ENCODE measurements at places on chromosomes 16 and 17. TPM values are rescaled to one million over a fixed set of nuclear protein-coding genes. Genes with fewer than 3 reads are reported as not detected.

DNA sequence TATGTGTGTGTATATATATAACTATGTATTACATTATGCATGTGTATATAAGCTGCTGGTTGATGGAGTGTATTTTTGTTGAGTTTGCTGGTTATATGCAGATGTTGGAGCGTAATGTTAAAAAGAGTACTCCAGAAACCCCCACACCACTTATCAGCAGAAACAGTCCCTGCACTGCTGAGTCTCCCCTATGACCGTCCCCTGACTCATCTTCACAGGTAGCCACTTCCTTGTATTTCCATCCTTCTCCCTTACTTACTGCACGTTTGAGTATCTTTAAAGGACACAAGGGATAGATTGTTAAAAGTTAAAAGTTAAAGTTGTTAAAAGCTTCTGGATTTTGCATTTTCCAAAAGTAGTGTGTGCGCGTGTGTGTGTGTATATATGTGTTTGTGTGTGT lies 853.9 kb upstream of the EEF2KMT start:
- H3K4me3 ChIP-seq: no peak overlapping the region
- H3K27ac ChIP-seq: no peak overlapping the region
- no peaks in the 10 kb centered on the region for H3K27me3 ChIP-seq
- no peaks in the 10 kb centered on the region for H3K4me1 ChIP-seq
- DNase-seq: no peak
- no peaks in the 10 kb centered on the region for H3K36me3 ChIP-seq

The CX3CL1 gene
- 47.5 TPM for total RNA-seq

The MT1H gene
- 1.6 TPM for total RNA-seq

GRCh38 chr17:59038734-59039133 lies 67.9 kb downstream of the TRIM37 start:
- H3K4me3 ChIP-seq: no peak overlapping the region
- no peaks in the 10 kb centered on the region for H3K4me1 ChIP-seq
- DNase-seq: no peak
- H3K27ac ChIP-seq: no peak overlapping the region
- H3K36me3 ChIP-seq: no peaks in the 10 kb centered on the region

The HOXB7 gene
- total RNA-seq: 9.1 TPM

DNA sequence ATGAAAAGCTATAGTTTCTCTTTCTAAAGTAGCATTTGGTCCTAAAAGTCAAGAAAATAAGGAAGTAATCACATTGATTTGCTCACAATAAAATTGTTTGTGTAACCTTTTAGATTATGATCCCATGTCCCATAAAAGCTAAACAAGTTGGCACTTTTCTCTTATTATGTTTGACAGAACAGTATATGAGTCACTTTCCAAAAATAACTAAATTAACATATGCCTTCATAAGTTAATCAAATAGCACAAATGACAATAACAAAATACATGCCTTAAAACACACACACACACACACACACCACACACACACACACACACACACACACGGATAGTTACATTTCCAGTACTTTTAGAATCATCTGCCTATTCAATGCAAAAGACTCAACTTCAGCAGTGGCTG lies 2.8 kb downstream of the MED13 start:
- DNase-seq: no peak
- H3K27ac ChIP-seq: no peak overlapping the region
- no peaks in the 10 kb centered on the region for H3K27me3 ChIP-seq

- no peaks in the 10 kb centered on the region for H3K36me3 ChIP-seq
- peaks cover 2% of the 10 kb centered on the region for H3K4me1 ChIP-seq
- no peak for DNase-seq
Observed at GRCh38 chr17:3986939-3987335, 22.7 kb upstream of the ATP2A3 start.

DNA sequence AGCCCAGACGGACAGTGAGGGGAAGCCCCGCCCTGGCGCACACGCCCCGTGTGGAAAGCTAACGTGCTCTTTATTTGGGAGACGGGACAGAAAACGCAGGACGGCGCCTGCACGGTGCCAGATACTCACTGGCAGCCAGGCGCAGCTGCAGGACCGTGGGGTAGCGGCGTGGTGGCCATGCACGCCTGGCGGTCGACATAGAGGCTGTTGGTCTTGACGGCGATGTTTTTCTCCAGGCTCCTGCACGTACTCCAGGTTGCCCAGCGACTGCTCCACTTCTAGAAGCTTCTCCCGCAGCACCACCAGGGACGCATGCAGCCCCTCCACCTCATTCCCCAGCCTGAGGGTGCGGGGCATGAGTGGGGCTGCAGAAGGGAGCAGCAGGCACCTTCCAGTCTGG lies 5.1 kb upstream of the C1QTNF8 start:
- H3K27me3 ChIP-seq: no peaks in the 10 kb centered on the region
- no peak for DNase-seq
- no peaks in the 10 kb centered on the region for H3K36me3 ChIP-seq
- H3K4me1 ChIP-seq: no peaks in the 10 kb centered on the region

DNA sequence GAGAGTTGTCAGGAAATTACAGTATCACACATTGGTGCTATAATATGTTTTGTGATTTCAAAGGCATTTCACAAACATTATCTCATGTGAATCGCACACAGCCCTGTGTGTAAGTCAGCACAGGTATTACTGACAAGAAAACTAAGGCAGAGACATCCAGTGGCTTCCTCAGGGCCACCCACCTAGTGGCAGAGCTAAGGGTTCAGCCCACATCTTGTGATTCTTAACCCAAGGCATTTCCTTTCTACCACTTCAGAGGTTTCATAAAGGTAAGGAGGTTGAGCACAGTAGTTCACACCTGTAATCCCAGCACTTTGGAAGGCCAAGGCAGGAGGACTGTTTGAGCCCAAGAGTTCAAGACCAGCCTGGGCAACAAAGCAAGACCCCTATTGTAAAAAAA lies 58.2 kb downstream of the STX8 start:
- DNase-seq: no peak
- H3K4me3 ChIP-seq: no peak overlapping the region
- H3K4me1 ChIP-seq: no peaks in the 10 kb centered on the region
- H3K27me3 ChIP-seq: no peaks in the 10 kb centered on the region
- H3K36me3 ChIP-seq: no peaks in the 10 kb centered on the region

DNA sequence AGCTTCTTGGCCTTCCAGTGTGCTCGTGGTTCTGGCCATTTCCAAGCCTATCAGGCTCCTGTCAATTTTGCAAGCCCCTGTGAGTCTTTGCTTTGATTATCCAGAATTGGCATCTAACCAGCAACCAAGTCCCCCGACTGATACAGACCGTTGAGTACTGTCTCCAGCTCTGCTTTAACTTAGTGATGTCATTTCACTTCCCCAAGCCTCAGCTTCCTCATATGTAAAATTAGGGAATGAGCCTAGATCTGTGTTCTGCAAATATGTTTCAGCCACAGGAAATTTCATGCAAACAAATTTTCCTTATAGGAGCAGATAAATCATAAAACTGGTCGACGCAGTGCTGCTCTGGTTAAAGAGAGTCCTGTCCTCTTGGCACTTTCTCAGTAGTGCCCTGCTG lies 60.1 kb upstream of the WSB1 start:
- H3K4me3 ChIP-seq: no peak overlapping the region
- H3K4me1 ChIP-seq: no peaks in the 10 kb centered on the region
- H3K27ac ChIP-seq: no peak overlapping the region
- DNase-seq: no peak

DNA sequence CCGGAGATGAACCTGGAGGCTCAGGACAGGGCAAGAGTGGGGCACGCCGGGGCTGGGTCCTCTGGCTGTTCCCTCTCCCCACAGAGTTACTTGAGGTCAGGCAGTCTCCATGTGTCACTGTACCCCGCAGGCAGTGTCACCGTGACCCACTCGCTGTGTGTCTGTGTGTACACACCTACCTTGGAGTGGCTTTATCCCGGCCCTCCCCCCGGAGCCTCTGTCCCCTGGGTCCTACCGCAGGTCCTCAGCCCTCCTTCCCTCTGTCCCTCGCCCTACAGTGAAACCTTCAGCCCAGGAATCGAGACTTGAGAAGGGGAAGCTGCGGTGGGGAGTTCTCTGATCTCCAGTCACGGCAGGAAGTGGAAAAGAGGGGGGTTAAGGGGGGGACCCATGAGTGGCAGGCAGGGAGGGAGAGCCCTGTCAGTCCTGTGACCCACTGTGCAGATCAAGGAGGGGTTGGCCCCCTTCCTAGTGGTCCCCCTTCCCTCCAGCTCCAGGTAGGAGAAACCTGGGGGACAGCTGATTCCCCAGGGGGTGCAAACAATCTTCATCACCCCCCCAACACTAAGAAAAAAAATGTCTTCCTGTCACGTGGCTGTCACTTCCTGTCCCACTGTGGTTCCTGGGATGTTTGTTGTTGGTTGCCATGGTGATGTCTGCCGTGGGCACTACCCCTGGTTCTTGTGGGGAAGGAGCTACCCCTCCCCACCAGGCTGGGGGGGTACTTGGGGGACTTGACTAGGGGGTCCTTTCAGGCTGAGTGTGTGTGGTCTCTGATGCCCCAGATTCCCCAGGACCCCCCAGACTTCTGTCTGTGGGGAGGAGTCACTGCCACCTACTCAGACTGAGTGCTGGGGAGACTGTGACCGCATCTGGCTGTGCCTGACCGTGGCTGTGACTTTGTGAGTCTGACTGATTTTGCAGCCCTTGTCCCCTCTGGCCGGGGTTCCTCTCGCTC lies 13.7 kb downstream of the RARA start:
- H3K4me3 ChIP-seq: no peak overlapping the region
- no peaks in the 10 kb centered on the region for H3K27me3 ChIP-seq
- H3K36me3 ChIP-seq: no peaks in the 10 kb centered on the region
- H3K27ac ChIP-seq: peak overlapping the region; percentile 85
- peaks cover 5% of the 10 kb centered on the region for H3K4me1 ChIP-seq

The RDM1 gene
- total RNA-seq: not detected

The TCF25 gene
- total RNA-seq: 207 TPM

The ELMO3 gene
- total RNA-seq: 0.97 TPM

The GNGT2 gene
- total RNA-seq: 1.8 TPM

The IRF8 gene
- 25.2 TPM for total RNA-seq

GRCh38 chr17:8060274-8060673 lies 21.4 kb downstream of the ALOX15B start:
- no peak for DNase-seq
- no peaks in the 10 kb centered on the region for H3K27me3 ChIP-seq
- H3K27ac ChIP-seq: no peak overlapping the region
- H3K4me1 ChIP-seq: no peaks in the 10 kb centered on the region
- no peak overlapping the region for H3K4me3 ChIP-seq
- H3K36me3 ChIP-seq: no peaks in the 10 kb centered on the region

- H3K4me3 ChIP-seq: no peak overlapping the region
- H3K36me3 ChIP-seq: no peaks in the 10 kb centered on the region
- no peak for DNase-seq
Observed at GRCh38 chr16:280005-280460, 358 bp upstream of the ARHGDIG start.

The KRTAP3-2 gene
- total RNA-seq: not detected

DNA sequence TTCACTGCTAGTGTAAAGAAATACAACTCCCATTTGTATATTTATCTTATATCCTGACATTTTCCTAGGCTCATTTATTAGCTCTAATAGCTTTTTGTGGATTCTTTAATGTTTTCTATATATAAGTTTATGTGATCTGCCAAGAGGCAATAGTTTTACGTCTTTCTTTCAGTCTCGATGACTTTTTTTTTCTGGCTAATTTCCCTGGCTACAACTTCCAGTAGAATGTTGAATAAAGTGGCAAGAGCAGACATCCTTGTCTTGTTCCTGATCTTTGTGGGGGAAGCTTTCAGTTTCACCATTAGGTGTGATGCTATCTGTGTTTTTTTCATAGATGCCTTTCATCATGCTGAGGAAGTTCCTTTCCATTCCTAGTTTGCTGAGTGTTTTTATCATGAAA lies 43.9 kb upstream of the ABCA3 start:
- peaks cover 2% of the 10 kb centered on the region for H3K27me3 ChIP-seq
- no peak overlapping the region for H3K4me3 ChIP-seq
- no peak for DNase-seq
- H3K27ac ChIP-seq: no peak overlapping the region

The ABCC6 gene
- total RNA-seq: 4.4 TPM

- H3K27ac ChIP-seq: no peak overlapping the region
- H3K27me3 ChIP-seq: no peaks in the 10 kb centered on the region
- no peak overlapping the region for H3K4me3 ChIP-seq
- H3K36me3 ChIP-seq: no peaks in the 10 kb centered on the region
Observed at GRCh38 chr16:11614587-11615175, 28.0 kb upstream of the LITAF start.

The TMC6 gene
- 33.7 TPM for total RNA-seq

DNA sequence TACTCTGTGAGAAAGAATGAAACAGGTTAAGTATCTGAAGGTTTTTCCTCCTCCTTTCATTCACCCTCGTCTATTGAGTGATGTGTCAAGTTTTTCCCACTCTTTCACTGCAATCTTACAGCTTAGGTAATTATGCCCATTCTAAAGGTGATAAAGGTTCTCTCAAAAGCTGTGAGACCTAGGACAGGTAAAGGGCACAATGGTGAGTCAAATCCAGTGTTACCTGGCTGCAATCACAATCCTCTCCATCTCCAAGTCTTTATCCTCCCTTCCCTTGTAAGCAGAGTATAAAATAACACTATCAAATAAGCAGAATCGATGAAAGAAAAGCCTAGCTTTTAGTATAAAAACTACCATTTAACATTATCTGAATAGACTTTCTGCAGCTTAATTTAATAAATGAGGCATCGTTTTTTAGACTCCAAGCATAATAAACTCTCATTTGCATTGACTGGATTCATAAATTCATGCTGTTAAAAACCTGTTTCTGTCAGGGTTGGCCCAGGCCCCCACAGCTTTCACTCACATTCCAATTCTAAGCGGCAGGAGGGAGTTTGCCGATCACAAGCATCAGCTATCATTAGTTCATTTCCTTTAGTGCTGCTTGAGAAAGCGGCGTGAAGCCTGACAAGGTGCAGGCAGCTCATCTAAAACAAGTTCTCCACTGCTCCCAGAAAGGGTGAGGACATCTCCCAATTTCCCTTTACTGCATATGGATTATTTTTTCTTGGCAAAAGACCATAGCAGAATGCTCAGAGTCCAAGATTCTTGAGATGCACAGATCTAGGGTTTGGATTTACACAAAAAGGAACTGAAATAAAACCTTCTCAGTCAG lies 67.8 kb downstream of the CDH8 start:
- no peak overlapping the region for H3K27ac ChIP-seq
- no peaks in the 10 kb centered on the region for H3K27me3 ChIP-seq
- no peaks in the 10 kb centered on the region for H3K4me1 ChIP-seq
- DNase-seq: no peak
- no peaks in the 10 kb centered on the region for H3K36me3 ChIP-seq

- no peak for DNase-seq
- H3K4me1 ChIP-seq: no peaks in the 10 kb centered on the region
- H3K4me3 ChIP-seq: no peak overlapping the region
Observed at GRCh38 chr17:13106171-13106570, 88.3 kb upstream of the ELAC2 start.

- peaks cover 10% of the 10 kb centered on the region for H3K36me3 ChIP-seq
- no peak overlapping the region for H3K4me3 ChIP-seq
- H3K27ac ChIP-seq: no peak overlapping the region
- H3K4me1 ChIP-seq: no peaks in the 10 kb centered on the region
Observed at GRCh38 chr16:78428193-78428592, 328.7 kb downstream of the WWOX start.

- no peaks in the 10 kb centered on the region for H3K27me3 ChIP-seq
- no peak overlapping the region for H3K27ac ChIP-seq
- no peaks in the 10 kb centered on the region for H3K36me3 ChIP-seq
- no peak overlapping the region for H3K4me3 ChIP-seq
- H3K4me1 ChIP-seq: no peaks in the 10 kb centered on the region
Observed at GRCh38 chr16:71569621-71570020, 7.3 kb downstream of the TAT start.

The KRT27 gene
- total RNA-seq: not detected

Measured in aorta (tissue), 5 donors.